RPMI7951 (cell line): ENCODE measurements at places on chromosomes 2 and 18.

- no peak for DNase-seq
Observed at GRCh38 chr18:76054156-76054555, 440.9 kb downstream of the ZNF516 start.

- DNase-seq, result no peak
Observed at GRCh38 chr2:96692094-96692971, 47.5 kb downstream of the LMAN2L start.

- no peak for DNase-seq
Observed at GRCh38 chr18:35610089-35610488, 28.5 kb downstream of the GALNT1 start.

DNA sequence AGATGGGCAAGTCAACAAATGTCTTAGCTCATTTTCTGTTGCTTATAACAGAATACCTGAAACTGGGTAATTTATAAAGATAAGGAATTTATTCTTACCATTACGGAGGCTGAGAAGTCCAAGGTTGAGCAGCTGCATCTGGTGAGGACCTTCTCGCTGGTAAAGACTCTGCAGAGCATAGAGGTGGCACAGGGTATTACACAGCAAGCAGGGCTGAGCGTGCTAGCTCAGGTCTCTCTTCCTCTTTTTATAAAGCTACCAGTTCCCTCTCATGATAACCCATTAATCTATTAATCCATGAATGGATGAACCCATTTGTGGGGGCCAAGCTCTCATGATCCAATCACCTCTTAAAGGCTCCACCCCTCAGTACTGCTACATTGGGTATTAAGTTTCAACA is 109.1 kb downstream of the CDK15 start:
- DNase-seq, result no peak

DNA sequence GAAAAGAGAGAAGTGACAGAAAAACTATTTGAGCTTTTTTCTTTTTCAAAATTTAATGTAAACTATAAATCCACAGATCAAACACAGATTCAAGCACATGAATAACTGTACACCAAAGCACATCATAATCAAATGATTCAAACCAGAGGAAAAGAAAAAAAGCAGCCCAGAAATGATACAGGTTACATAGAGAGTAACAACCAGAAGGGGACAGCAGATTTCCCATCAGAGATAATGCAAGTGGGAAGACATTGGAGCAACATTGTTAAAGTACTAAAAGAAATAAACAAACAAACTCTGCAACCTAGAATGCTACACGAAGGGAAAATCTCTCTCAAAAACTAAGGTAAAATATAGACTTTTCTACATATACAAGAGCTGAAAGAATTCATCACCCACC is 34.5 kb downstream of the CMPK2 start:
- DNase-seq, result no peak

GRCh38 chr2:105691947-105692390 is 52.7 kb upstream of the NCK2 start:
- no peak for DNase-seq

GRCh38 chr18:43596105-43596712 is 318.9 kb upstream of the SYT4 start:
- DNase-seq, result peak; percentile 31

- DNase-seq, result peak; percentile 69
Observed at GRCh38 chr2:112642966-112643365, 2.8 kb upstream of the SLC20A1 start.

- DNase-seq, result no peak
Observed at GRCh38 chr18:7236933-7237332, 6.0 kb downstream of the LRRC30 start.

GRCh38 chr2:200405599-200406298 is 99.3 kb downstream of the SPATS2L start:
- DNase-seq, result peak; percentile 95

- DNase-seq, result no peak
Observed at GRCh38 chr2:29323301-29323700, 208.1 kb downstream of the CLIP4 start.

- DNase-seq, result peak; percentile 69
Observed at GRCh38 chr2:37585295-37585908, 86.0 kb downstream of the CDC42EP3 start.

DNA sequence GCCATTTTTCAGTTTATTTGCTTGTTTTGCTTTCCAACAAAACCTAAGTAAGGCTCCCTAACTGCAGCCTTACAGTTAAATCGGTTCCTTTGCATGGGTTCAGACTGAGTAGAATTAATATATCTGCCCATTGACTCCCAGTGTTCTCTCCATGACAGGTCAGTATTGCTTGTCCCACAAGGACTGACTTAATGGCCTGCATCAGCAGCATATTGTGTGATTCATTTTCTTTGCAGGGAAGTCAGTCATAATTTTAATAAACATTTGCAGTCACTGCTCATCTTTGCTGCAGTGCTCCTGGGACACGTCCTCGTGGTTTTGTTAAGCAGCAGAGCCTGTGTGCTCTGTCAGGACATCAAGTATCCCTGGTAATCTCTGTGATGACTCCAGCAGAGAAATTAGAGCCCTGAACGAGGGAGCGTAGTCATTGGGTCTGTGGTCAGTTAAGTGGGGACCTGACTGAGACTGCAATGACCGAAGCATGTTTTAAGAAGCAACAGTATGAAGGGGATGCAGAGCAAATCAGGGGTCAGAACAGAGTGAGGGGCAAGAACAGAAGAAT is 93.3 kb downstream of the CDH20 start:
- no peak for DNase-seq

DNA sequence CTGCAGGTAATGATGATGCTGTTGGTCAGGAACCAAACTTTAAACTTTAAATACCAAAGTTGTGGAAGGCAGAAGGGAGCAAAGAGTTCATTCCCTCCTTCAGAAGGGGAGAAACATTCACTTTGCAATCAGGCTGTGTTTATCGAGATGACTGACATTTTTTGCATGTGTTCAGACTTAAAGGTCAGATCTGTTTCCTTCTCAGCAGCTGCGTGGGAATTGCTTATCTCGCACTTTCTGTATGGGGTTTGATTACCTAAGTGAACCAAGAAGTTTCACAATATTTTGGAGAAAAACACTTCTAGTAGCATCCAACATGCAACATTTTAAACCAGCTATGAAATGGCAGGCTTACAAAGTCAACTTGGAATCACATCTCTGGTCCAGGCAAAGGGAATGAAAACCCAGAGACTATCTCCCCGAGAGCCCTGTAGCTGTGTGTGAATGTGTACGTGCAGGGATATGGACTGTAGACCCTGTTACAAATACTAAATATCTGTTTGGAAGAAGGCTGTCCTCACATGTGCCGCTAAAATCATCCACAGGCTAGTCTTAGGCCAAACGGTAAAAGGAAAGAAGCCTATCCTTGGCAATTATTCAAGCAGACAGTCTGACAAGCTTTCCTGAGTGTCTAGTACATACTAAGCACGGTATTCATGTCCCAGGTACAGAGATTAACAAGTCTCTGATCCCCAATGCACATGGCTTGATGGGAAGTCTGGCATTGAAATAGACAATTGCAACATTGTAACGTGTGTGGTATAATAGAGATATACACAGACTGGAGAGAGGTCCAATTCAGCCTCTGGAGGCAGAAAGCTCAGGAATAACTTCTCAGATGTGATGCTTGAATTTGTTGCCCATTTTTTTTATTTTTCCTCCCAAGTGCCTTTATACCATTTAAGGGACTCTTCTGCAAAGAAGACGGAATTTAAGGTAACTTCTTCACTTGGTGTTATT is 483.1 kb downstream of the DPP10 start:
- no peak for DNase-seq

DNA sequence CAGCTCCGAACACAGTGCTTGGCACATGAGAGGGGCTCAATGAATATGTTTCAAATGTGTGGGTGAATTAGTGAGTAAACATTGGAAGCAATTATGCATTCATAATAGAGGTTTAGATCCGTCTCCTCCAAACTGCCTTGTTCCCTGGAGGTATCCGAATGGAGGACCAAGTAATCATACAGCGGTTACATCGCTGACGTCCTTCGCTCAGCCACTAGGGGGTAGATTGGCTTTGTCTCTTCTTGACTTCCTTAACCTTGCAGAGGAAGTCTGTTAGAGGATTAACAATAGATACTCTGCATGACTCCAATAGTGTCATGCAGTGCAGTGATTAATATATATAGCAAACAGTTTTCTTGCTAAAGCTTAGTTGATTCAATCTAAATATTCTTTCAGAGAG is 517.0 kb downstream of the PTPRM start:
- DNase-seq, result peak; percentile 41

DNA sequence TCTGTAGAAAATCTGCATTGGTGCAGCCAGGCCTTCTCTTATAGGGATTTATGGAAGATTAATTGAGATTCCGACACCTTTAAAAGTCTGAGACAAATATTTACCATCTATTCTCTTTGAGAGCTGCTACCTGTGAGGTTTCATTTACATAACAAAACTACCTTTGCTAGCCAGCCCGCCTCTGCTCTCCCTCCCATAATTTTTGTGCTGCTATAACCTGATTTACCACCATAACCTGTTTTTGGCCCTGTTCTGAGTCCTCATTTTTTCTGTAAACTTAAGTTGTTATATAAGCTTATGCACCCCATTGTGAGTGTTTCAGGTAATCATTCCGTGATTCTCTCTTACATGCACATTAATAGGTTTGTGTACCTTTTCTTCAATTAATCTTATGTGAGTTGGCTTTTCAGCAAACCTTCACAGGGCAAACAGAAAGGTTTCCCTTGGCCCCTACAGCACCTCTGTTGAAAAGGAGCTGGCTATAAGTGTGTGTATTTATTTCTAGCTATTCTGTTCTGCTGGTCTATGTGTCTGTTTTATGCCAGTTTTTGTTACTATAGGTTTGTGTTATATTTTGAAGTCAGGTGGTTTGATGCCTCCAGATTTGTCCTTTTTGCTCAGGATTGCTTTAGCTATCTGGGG is 114.9 kb upstream of the XIRP2 start:
- DNase-seq, result no peak

- DNase-seq, result peak; percentile 88
Observed at GRCh38 chr2:220143336-220143735, 515.9 kb downstream of the SLC4A3 start.

DNA sequence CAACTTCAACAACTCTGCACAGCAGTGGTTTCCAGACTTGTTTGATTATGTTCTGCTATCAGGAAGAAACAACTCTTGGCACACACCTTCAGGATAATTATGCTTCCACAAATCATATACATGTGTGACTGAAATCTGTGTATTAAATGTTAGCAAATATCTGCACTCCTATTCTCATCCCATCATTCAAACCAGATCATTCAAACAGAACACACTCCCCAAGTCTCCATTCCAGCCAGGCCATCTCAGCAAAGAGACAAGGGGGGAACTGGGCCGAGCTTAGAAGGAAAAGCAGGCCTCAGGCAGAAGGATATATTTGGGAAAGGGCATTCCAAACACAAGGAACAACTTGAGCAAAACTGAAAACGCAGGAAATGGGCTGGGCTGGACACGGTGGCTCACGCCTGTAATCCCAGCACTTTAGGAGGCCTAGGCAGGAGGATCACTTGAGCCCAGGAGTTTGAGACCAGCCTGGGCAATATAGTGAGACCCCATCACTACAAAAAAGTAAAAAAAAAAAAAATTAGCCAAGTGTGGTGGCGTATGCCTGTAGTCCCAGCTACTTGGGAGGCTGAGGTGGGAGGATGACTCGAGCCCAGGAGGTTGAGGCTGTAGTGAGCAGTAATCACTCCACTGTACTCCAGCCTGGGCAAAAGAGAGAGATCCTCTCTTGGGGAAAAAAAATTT is 62.7 kb downstream of the ZFP36L2 start:
- no peak for DNase-seq

DNA sequence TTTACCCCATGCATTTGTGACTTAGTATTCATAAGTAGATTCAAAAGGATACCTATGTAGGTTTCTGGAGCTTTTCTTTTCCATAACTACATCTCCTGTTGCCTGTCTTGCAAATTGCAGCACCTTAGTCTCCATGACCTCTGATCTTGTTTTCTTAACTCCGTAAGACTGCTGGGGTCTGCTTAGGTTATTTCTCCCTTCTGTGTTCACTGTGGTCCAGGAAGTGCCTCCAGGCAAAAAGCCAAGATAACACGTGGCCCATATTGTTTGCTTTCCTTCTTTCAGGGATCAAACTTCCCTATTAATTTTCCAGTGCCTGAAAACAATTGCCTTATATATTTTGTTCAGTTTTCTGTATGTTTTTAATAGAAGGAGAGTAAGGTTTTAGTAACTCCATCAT is 86.4 kb downstream of the GCA start:
- no peak for DNase-seq

DNA sequence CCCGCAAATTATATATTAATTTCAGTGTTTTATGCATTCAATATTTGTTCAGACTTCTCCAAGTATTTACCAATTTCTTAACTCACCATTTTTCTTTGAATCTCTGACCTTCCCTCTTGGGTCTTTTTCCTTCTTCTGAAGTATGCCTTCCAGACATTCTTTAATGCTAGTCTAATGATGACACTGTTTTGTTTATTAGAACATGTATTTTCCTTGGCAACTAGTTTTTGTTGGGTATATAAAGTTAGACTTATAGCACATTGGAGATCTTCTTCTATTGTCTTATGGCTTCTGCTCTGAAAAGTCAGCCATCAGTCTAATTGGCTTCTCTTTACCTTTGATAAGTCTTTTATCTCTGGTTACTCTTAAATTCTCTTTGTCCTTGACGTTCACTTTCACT is 423.2 kb upstream of the NRP2 start:
- DNase-seq, result no peak
